Putamen (tissue), 1 donor: ENCODE measurements at places on chromosomes 1 and 21.

DNA sequence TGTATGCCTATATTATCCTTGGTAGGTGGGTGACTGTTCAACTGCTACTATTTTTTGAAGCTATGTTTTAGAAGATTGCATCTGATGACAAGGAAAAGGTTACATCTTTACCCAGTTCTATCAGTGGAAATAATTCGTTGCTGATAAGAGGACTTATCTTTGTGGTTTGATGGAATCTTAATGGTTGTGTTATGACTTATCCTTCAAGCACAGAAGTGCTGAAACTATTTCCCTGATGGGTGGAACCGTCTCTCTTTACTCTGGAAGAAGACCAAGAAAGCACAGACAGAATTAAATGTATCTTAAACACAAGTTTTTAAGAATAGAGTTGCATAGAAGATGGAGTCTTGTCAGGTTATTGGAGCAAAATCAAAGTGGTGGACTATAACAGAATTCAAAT lies 437.7 kb upstream of the KAZN start:
- no peak for DNase-seq

DNA sequence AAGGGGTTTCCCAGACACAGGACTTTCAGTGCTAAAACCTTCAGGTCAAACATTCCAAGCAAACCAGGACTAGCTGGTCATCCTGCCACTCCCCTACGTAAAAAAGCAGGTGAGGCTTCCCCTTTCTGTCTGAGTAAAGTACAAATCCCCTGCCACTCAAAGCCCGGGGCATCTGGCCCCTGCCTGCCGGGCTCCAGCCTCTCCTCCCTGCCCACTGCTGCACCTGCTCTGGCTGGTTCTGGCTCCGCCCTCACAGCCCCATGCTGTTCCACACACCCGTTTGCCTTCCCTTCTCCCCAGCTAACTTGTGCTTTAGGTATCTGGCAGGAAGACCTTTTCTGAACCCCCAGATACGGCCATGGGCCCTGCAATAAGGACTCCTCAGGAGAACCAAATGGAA lies 23.3 kb upstream of the S100A7 start:
- DNase-seq, result no peak

DNA sequence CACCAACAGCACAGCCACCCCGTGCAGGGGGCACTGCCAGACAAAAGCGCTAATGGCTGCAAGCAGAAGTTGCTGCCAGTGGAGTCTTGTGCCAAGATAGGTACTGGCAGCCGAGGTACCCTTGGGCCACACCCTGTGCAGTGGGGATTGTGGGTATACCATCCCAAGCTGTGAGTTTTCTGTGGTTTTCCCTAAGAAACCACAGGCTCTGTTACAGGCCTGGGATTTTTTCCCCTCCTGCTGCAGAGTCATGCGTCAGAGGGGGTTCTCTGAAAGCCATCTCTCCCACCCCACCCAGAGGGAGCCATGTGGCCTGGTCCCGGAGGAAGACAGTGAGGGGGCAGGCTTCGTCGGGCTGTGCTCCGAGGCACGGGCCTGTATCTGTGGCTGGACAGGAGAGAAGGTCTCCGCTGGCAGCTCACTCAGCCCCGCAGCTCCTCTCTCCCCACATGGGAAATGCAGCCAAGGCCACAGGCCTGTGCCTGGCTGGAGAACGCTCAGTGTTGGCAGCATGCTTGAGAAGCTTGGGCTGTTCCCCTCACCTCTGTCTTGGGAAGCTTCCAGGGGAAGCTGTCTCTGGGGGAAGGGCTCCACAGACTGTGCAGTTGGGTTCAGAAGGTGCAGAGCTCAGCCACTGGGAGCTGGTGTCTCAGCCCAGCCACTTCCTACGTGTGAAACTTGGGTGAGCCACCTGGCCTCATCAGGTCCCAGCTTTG lies 42.5 kb downstream of the NEK2 start:
- DNase-seq, result no peak

- DNase-seq, result no peak
Observed at GRCh38 chr1:198660341-198661261, 21.8 kb downstream of the PTPRC start.

DNA sequence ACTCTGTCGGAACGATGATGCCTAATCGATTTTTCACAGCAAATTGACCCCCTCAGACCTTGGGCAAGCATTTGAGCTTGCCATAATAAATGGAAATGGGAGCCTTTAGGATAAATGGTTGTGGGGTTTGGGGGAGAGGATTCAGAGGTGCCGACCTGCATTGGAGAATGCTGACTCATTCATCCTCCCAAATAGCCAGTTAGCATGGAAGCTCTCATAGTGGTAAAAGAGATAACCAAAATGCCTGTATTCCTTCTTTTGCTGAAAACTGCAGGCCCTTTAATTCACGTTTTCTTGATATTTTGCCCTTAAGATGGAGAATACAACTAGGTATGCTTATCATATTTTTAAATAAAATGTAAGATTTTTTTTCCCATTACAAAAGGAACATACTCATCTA lies 392.6 kb upstream of the DEPDC1 start:
- no peak for DNase-seq

- no peak for DNase-seq
Observed at GRCh38 chr1:243264717-243265116, 8.9 kb downstream of the SDCCAG8 start.

DNA sequence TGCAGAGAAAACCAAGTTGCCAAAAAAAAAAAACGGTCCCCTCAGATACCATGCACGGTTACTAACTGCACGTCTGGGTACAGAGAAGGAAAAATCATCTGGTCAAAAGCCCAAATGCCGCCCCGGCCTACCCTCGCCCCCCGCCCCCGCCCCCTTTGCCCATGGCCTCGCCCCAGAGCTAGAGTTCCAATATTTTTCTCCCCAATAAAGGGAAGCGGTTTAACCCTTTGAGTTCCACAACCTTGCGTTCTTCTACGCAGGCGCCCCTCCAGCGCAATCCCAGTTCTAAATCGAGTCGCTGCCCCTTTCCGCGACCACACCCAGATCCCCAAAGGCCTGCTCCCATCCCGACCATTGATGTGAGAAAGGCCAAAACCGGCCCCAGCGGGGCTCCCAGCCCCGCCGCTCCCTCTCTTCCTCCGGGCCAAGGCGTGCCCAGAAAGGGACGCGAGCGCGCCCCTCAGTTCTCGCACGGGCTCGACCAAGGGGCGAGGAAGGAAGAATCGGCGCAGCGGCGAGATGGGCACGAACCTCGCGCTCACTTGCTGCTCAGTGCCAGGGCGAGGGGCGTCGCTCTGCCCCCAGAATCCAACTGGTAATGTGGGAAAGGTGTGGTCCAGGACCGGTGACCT lies 797 bp downstream of the WDR47 start:
- peak; percentile 10 for DNase-seq

GRCh38 chr1:15616373-15617172 lies 685 bp upstream of the DDI2 start:
- DNase-seq, result peak; percentile 32
